ENCODE measurements at places on chromosomes 11 and 22. TPM values are rescaled to one million over a fixed set of nuclear protein-coding genes. Genes with fewer than 3 reads are reported as not detected.

APOL5 gene
- not detected for total RNA-seq

HOATZ gene
- not detected for total RNA-seq

TP53I11 gene
- total RNA-seq = 0.64 TPM

LRRC55 gene
- not detected for total RNA-seq

MOGAT2 gene
- not detected for total RNA-seq

BMAL1 gene
- 20.2 TPM for total RNA-seq

OR51F2 gene
- not detected for total RNA-seq

TIGD3 gene
- under 0.01 TPM for total RNA-seq

TECTA gene
- total RNA-seq = not detected

SF3B2 gene
- total RNA-seq = 139 TPM

CARNS1 gene
- not detected for total RNA-seq

CHRM1 gene
- not detected for total RNA-seq

Data from tracheal epithelial cell (primary cell).